ACHN (cell line): ENCODE measurements at places on chromosomes 11 and 22.

DNA sequence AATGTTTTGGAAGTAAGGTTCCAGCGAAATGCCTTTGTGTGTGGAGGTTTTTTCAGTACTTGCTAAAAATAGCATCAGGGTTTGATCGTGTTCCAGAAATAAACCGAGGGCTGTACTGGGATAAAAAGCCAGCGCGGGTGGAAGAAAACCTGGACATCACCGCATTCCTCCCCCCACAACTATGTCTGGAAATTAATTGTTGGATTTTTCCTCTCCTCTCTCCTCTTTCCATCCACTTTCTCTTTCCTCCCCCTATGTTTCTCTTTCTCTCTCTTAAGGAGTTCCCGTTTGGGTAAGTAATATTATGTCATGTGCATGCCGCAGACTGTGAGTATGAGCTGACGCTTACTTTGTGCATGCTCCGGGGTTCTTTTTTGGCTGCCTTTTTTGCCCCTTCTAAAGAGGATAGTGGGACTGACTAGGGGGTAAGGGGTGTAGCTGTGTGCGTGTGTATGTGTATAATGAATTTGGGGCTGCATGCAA lies 104.2 kb upstream of the HSD17B12 start:
- DNase-seq, result no peak

DNA sequence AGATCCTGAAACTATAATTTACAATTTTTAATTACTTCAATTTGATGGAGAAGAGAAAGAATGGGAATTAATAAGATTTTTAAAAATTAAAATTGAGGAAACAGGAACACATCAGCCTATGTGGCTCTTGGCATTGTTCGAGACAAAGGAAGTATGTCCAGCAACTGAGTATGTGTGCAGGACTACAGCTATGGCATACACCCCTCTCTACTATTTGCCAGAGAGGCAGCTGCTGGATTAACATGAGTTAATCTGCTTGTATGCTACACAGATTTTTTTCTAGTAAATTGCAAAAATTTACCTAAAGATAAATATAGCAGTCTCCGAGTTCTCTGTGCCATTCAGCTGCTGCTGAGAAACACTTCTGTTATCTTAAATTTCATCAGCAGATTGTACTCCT lies 70.6 kb downstream of the PHF21A start:
- no peak for DNase-seq

DNA sequence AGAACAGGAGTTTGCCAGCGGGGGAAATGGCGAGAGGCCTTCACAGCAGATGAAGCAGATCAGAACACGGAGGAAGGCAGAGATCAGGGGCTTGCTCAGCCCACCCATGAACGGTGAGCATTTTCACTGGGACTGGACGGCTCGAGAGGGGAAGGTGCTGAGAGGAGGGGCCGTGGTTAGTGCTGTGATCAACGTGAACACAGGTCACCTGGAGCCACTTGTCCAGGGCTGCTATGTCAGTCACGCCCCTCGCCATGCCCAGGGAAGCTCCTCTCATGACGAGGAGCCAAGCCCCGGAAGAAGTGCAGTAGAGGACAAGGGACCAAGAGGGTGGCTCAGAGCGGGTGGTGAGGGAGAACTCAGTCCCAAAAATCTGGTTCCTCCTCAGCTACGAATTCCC lies 7.0 kb downstream of the PLA2G6 start:
- DNase-seq, result no peak

- no peak for DNase-seq
Observed at GRCh38 chr11:63920126-63920938, 3.4 kb upstream of the RCOR2 start.

DNA sequence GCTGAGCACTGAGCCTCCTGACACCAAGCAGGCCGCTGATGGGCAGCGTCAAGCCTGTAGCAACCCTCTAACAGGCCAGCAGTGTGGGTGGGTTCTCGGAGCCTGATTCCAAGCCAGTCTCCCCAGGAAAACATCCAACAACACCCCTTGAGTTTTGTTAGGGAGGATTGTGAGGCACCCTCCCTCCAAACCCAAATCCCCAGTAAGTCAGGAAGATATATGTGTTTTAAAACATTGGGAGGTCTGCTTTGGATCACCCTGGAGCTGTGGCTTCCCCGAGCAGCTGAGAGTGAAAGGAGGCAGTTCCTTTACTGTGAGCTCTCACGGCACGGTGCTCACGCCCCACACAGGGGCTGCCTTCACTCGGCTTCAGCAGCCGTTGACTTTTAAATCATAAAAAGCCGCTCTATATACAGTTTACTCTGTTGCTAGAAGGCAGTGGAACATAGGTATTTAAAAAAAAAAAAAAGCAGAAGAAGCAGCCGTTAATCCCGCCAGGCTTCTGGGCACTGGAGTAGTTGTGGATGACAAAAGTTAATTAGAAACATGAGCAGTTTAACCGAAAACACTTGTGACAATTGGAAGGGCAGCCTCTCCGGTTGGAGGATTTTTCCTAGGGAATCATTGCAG lies 218.6 kb downstream of the NAV2 start:
- DNase-seq, result no peak

- DNase-seq, result no peak
Observed at GRCh38 chr11:75422248-75423231, 10.5 kb downstream of the KLHL35 start.

DNA sequence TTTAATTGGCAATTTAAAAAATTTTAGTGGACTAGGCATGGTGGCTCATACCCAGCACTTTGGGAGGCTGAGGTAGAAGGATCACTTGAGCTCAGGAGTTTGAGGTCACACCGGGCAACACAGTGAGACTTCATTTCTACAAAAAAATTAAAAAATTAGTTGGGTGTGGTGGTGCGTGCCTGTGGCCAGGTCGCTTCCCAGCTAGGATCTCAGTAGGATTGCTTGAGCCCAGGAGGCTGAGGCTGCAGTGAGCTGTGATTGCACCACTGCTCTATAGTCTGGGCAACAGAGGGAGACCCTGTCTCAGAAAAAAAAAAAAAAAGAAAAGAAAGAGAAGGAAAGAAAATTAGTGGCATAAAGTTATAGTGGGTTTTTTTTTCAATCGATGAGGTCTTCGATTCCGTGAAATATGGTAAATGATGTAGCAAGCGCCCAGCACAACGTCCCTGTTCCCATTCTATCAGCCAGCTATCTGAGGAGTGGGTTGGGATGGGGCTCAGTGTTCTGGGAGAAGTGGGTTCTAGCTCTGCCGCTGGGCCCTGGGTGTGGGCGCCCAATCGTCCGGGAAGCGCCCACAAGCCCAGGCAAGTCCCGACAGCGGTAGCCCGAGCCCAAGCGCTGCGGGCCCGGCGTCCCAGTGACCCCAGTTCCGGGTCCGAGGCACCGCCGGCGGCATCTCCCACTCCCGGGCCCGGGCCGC lies 1.4 kb downstream of the FOSL1 start:
- DNase-seq, result no peak
